ENCODE measurements at places on chromosomes 11 and 22.

- no peak for DNase-seq
These were observed 264.7 kb upstream of the CCDC179 start for GRCh38 chr11:23124996-23125395.

DNA sequence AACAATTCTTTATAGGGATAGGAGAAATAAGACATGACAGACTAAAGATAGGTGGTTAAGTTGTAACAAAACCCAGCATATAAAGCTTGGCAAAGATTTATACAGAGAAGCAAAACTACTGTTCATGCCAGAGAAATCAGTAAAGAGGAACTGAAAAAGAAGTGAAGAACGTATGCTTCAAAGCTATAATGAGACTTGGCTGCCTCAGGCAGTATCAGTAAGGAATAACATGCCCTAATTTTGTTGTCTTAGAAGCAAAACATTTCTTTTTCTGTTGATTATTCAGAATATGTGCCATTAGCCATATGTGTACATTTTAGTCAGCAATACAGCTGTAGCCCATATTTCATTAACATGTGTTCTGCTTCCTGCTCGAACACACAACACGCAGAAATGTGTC lies 403.2 kb downstream of the NELL1 start:
- no peak for DNase-seq

GRCh38 chr11:94933223-94934130 lies 39.9 kb downstream of the CWC15 start:
- no peak for DNase-seq

GRCh38 chr22:37146051-37146385 lies 3.7 kb downstream of the IL2RB start:
- no peak for DNase-seq

DNA sequence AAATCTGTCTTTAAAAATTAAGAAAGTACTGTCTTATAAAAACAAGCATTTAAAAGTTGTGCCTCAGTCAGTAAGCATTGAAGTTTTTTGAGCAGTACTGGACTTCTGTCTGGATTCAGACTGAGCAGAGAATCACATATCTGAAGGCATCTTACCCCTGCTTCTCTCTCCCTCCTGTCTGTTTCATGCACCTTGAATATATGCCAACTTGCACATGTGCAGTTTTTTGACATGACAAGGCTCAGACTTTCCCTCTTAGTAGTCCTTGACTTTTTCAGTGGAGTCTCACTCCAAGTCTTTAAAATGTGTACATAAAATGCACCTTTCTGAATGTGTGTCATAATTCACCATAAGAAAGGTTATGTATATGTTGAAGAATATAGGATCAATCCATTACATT lies 19.8 kb downstream of the SPECC1L start:
- DNase-seq, result no peak

Data from NCI-H345 (cell line).